ENCODE measurements at places on chromosomes 12 and 14.

DNA sequence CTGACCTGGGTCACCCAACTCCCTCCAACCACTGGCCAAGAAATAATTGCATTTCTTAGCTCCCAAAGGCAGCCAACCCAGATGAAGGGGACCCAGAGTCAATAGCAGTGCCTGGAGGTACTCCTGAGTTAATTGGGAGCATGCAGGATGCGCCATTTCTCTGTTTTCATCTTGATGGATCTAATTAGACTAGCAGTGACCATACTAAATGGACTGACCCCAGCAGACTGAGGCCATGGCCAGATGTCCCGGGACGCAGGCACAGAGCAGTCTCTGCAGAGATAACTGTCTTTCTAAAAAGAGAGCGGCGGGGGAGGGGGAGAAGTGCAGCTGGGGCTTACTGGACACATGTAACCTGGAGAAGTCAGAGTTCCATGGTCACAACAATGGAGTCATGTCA, 53.2 kb upstream of the CMKLR1 start:
- no peak for DNase-seq

GRCh38 chr12:103755425-103755824, 85.6 kb downstream of the NT5DC3 start:
- DNase-seq = no peak

DNA sequence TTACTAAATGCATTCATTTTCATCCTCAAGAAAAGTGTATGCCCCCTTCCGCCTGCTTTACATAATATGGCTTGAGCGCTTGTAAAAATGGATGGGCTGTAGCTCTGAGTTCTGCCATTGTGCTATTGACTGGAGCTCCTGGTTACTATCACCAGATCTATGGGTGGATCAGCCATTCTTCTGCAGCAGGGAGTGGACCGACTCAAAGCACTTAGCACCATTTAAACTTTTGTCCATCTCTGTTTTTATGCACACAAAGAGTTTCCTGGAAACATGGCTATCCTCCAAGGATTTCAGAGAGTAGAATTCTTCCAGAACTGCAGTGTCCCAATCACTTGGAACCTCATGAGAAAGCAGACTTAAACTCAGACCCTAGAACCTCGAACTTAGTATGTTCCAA, 4.5 kb upstream of the NUMB start:
- no peak for DNase-seq

DNA sequence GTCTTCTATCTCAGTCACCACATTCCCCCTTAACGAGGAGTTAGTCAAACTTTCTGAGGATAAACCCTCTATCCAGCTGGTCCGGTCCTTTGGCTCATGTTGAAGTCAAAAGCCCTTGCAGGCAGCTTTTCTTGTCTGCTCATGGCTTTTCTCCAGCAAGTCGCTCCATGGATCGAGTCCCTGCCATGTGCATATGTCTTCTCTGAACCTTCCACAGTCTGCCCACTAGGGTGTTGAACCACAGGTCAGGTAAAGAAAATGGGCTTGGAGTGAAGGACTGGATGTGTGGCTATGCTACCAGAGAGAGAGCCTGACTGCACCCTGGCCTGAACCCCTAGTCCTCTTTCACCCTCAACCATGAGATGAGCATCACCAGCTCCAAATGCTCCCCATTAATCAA, 22.8 kb downstream of the C14orf132 start:
- no peak for DNase-seq

GRCh38 chr14:102988054-102988453, 65.6 kb downstream of the AMN start:
- no peak for DNase-seq

DNA sequence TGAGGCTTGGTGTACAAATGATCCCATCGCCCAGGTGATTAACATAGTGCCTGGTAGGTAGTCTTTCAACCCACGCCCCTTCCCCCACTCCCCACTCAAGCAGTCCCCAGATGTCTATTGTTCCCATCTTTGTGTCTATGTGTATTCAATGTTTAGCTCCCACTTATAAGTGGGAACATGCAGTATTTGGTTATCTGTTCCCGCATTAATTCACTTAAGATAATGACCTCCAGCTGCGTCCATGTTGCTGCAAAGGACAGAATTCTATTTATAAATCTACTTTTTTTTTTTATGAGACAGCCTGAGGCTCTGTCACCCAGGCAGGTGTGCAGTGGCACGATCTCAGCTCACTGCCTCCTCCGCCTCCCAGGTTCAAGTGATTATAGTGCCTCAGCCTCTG, 15.7 kb downstream of the SPX start:
- no peak for DNase-seq

DNA sequence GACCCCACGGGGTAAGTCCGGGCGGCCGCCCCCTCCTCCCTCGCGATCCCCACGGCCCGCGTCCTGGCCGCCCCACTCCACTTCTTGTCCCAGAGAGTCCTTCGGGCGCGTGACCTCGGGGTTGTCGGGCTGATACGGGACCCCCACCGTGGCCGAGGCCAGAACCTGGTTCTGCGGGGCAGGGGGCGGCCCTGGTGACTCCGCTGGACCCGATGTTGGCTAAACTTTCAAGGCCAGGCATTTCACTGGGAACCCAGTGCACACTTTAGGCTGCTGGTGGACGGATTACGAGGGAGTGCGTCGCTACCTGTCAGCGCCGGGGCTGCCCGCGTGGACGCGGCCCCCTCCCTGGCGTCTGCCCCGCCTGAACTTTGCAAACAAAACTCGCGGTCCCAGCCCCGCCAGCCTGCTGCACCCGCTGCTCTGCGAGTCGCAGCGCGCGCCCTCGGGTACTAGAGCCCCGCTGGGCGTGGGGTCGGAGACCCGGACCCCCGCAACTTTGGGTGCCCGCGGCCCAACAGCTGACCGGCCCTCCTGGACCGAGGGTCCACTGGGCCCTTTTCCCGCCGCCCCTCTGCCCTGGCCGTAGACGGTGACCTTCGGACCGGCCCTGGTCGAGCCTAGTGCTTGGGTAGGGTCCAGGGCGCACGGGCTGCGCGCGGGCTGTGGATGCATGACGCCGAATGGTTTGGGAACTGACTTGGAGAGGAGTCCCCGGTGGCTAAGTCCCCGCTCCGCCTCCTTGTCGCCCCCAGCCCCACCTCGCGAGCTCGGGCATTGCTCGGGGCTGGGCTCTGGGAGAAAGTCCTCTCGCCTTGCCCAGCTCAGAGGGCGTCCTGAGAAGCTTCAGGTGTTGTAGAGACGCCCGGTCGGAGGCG, 624 bp downstream of the RIN3 start:
- no peak for DNase-seq

DNA sequence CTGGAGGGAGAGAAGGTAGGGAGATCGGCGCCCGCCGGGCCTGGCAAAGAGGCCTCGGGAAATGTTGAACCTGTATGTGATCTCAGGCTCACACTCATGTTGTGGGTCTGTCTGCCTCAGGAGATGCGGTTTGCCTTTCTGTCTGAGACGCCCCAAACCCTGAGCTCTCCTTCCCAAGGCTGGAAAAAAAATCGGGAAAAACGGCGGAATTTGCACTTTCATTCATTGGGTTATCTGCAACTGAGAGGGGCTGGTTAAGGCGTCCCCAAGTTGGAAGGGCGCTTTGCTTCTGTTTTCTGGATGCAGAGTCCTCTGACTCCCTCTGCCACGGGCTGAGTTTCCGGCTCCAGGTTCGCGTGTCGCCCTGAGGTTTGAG, 5.0 kb upstream of the HOXC9 start:
- DNase-seq = no peak
